ENCODE measurements at places on chromosomes 5 and 9.

DNA sequence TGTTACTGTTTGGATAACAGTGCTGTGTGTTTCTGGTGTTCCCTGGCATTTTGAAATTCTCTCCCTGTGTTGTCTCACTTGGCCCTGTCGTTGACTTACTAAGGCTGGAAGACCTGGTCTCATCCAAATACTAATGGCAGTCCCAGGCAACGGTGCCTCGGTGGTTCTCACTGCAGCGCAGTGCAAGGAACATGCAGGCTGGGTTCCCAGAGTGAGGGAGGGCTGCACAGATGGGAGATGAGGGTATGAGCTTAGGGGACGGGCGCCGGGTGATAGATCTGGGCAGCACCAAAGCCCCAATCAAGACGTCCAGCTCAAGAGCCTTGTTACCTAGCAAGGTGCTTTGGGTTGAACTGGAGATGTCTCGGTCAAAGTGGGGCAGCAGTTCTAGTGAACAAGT is 11.0 kb downstream of the CCT5 start:
- no peak for DNase-seq

- peak; percentile 5 for DNase-seq
These were observed 1.0 kb upstream of the DAB2IP start for GRCh38 chr9:121650217-121651007.

- no peak for DNase-seq
These were observed 3.8 kb downstream of the MIGA2 start for GRCh38 chr9:129040113-129040643.

DNA sequence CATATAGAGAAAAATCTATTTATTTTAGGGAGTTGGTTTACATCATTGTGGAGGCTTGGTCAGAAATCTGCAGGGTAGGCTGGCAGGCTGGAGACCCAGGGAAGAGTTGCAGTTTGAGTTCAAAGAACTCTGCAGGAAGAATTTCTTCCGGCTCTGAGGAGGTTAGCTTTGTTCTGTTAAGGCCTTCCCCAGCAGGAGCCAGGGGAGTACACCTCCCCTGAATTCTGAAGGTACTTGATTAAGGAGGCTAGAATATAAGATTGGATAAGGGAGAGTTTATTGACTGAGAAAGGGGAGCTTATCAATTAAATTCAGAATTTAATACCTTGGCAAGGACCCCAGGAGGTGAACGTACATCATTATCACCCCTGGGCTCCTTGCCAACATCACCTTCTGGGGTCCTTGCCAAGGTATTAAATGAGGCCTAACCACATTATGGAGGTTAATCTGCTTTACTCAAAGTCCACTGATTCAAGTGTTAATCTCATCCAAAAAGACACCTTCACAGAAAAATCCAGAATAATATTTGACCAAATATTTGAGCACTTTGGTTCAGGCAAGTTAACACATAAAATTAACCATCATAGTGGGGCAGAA is 351.7 kb downstream of the CWC27 start:
- DNase-seq: no peak

- DNase-seq: no peak
These were observed 14.6 kb downstream of the MRPL36 start for GRCh38 chr5:1785062-1785461.

DNA sequence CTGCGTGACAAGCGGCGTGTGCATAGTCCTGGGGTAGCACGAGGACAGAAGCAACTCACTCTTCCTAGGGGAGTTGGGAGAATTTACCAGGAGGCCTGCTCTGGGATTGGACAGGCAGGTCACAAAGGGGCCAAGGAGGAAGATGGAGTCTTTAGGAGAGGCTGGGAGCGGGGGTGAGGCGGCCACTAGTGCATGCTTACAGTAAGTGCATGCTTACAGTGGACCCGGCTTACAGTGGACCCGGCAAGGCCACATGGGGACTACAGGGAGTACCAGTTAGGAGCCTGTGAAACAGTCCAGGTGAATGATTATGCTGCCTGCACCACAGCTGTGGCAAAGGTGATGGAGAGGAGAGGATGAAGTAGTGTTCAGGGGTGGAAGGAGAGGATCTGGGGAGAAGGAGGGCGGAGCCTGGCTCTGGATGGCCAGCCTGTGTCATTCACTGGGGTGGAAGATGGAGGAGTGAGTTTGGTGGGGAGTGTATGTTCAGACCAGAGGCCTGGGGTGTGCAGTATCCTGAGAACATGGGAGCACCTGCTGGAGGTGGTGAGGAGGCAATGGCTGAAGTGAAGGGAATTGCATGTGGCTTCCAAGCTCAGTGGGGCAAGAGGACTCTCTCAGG is 78.7 kb downstream of the CRB2 start:
- no peak for DNase-seq

DNA sequence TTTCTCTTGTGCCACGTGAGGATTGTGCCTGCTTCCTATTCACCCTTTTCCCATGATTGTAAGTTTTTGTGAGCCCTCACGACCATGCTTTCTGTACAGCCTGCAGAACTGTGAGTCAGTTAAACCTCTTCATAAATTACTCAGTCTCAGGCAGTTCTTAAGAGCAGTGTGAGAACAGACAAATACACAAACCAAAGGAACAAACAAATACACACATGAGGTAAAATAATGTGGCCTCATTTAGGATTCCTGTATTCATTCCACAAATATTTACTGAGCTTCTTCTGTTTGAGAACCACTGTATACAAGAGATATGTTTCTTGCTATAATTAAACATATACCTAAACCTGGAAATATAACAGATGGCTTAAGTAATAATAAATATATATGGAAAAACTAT is 760.3 kb downstream of the CDH9 start:
- DNase-seq: no peak

GRCh38 chr5:100550531-100551051 is 15.4 kb downstream of the FAM174A start:
- DNase-seq: no peak

- DNase-seq: no peak
These were observed 21.8 kb downstream of the ZFP62 start for GRCh38 chr5:180839227-180839626.

Measured in stimulated activated CD4-positive, alpha-beta T cell treated with anti-CD3 and anti-CD28 coated beads, Interleukin-15, amount 100 ng/mL, for 1 hour (primary cell).